ENCODE measurements at places on chromosomes 11 and 22. TPM values are rescaled to one million over a fixed set of nuclear protein-coding genes. Genes with fewer than 3 reads are reported as not detected.

Gene OR52I1
- not detected for total RNA-seq

Gene TTC17
- 91.1 TPM for total RNA-seq

Gene PAX6
- total RNA-seq = 0.76 TPM

Gene PPP1R14B
- total RNA-seq = 126 TPM

Gene FREY1
- 2.2 TPM for total RNA-seq

Gene TMEM151A
- 0.32 TPM for total RNA-seq

Gene OR8G5
- total RNA-seq = not detected

Gene RCOR2
- 0.97 TPM for total RNA-seq

Gene NAALADL1
- total RNA-seq = 18.5 TPM

Gene CREB3L1
- 23.1 TPM for total RNA-seq

Gene OR6T1
- not detected for total RNA-seq

Gene PANX2
- total RNA-seq = 0.11 TPM

Gene DDX6
- total RNA-seq = 153 TPM

Gene OR52E8
- total RNA-seq = not detected

Gene ABTB2
- total RNA-seq = 3.0 TPM

Gene SEPTIN3
- 0.22 TPM for total RNA-seq

Gene ZNF280B
- total RNA-seq = 1.6 TPM

Gene P4HA3
- 5.6 TPM for total RNA-seq

Gene TMEM191B
- total RNA-seq = not detected

Gene PCF11
- 49.7 TPM for total RNA-seq

Gene NTM
- total RNA-seq = 11.8 TPM

Gene CCDC87
- total RNA-seq = 0.76 TPM

Data from articular chondrocyte of knee joint (primary cell).